ENCODE measurements at places on chromosomes 7 and 10. TPM values are rescaled to one million over a fixed set of nuclear protein-coding genes. Genes with fewer than 3 reads are reported as not detected.

NPY gene
- total RNA-seq: not detected

MACC1 gene
- 0.26 TPM for total RNA-seq

SKIDA1 gene
- 0.72 TPM for total RNA-seq

ZNF804B gene
- not detected for total RNA-seq

NEUROD6 gene
- total RNA-seq: not detected

UNCX gene
- total RNA-seq: not detected

PITX3 gene
- total RNA-seq: not detected

TMEM196 gene
- total RNA-seq: not detected

SFTPA1 gene
- not detected for total RNA-seq

SYCE1 gene
- total RNA-seq: 1.6 TPM

NUTM2D gene
- 5.5 TPM for total RNA-seq
